ENCODE measurements at places on chromosomes 6 and 20.

- peak; percentile 24 for DNase-seq
Measured at GRCh38 chr6:17349427-17349826, 44.0 kb upstream of the CAP2 start.

DNA sequence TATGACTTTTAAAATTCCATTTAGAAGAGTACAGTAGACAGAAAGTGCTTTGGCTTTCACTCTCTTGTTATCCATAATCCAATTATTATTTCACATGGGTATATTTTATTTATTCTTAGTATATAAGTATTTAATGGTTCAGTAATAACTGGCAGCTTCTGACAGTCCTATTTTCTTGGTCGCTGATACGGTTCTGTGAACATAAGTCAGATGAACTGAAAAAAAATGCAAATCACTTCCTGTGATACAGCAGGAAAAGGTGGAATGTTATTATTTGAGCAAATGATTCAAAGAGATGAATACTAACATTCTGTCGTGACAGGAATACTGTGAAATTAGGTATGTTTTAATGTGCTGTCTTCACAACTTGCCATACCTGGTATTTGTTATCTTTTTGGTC is 132.3 kb downstream of the ARHGAP18 start:
- no peak for DNase-seq

- DNase-seq, result no peak
Measured at GRCh38 chr20:64244870-64245603, 10.5 kb upstream of the PCMTD2 start.

DNA sequence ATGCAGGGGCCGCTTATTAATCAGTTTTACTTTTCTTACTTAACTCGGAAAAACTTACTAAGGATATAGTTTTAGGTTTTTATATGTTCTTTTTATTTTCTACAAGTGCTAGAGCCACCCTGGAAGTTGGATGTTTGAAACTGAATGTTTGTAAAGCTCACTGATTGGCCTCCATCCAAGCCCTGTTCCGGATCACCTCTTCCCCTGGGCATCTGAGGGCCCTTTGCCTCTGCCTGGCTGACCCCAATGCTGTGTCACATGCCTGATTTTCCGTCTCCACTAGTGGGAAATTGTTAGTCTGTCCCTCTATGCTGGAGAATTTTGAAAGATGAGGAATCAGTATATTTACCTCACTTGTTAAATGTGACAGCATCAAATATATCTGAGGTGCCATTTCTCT is 79.3 kb downstream of the SLC35F1 start:
- DNase-seq, result no peak

DNA sequence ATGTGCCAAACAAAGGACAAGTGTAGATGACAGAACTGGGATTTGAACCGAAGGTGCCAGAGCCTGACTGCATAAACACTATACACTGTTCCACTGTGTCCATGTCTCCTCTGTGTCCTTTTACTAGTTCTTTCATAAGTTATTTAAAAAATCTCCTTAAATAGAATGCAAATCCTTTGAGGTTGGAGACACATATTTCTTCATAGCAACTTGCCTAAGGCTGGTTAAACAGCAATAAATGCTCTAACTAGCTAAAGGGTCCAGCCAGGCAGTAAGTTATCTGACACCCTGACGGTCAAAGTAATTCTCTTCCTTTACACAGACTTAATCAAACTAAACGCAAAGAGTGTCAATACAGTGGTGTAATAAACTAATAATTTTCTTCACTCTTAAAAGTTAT is 76.2 kb upstream of the TRAF3IP2 start:
- no peak for DNase-seq

DNA sequence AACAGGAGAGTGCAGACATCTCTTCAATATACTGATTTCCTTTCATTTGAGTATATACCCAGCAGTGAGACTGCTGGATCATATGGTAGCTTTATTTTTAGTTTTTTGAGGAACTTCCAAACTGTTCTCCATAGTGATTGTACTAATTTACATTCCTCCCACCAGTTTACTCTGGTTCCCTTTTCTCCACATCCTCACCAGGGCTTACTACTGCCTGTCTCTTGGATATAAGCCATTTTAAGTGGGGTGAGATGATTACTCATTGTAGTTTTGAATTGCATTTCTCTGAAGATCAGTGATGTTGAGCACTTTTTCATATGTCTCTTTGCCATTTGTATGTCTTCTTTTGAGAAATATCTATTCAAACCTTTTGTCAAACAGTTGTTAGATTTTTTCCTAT is 64.9 kb upstream of the HMGCLL1 start:
- peak; percentile 21 for DNase-seq

GRCh38 chr6:3159805-3160781 is 2.7 kb upstream of the TUBB2A start:
- peak; percentile 34 for DNase-seq

DNA sequence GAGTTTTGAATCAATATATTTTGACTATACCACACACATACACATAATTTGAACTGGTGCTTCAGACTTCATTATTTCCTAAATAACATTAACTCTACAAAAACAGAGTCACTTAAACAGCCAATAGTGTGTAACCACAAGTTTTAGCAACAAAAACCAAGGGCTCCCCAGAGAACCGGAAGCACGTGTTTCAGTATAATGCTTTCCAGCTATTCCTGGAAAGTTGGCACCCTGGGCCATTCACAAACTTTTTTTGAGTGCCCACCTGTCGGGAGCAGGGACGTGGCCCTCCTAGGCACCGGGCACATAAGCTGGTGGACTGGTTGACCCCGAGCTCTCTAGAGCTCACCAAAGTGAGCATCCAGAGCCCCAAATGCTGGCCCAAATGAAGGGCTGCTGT is 1.9 kb upstream of the SLC35D3 start:
- no peak for DNase-seq

DNA sequence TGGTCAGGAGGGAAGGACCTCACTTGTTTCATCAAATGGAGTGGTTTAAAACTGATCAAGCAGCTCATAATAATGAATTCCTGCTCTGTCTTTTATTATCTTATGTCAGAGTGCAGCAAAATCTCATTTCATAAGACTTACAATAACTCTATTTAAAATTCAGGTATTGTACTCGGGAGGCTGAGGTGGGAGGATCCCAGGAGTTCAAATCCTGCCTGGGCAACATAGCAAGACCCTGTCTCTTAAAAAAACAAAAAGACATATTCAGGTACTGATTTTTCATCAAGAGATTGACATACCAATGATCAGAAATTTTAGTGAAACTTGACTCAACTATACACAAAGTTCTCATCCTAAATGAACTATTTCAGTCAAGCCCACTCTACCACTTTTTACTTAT is 5.6 kb upstream of the DYNLRB1 start:
- DNase-seq, result no peak

- no peak for DNase-seq
Measured at GRCh38 chr6:159682295-159682694, 10.7 kb downstream of the SOD2 start.

DNA sequence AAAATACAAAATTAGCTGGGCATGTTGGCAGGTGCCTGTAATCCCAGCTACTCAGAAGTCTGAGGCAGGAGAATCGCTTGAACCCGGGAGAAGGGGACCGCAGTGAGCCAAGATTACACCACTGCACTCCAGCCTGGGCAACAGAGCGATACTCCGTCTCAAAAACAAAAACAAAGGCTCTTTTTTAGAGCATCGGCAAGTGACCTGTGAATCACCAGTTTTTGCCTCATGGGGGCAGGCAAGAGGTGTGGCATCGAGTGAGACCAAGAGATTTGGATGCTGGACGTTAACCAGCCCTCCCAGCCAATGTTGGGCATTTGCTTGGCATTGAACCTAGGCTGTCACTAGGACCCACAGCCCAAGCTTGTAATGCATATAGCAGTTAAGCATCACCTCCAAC is 14.6 kb upstream of the CDK5RAP1 start:
- DNase-seq, result peak; percentile 18

DNA sequence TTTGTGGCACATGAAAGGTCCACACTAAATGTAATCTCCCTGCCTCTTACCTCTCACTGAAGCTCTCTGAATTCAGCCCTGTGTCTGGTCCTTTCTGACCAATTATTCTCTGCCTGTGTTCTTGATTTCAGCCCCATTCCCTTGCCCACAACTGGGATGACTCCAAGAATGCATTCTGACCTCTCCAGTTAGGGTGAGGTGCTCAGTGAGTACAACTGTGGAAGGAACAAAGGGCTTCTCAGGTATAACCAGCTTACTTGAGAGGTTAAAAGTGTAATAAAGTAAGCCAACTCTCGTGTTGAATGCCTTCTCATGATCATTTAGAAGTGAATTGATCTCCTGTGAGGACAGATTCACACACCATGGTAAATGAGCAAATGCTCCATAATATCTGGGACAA is 88.1 kb downstream of the GCLC start:
- no peak for DNase-seq

DNA sequence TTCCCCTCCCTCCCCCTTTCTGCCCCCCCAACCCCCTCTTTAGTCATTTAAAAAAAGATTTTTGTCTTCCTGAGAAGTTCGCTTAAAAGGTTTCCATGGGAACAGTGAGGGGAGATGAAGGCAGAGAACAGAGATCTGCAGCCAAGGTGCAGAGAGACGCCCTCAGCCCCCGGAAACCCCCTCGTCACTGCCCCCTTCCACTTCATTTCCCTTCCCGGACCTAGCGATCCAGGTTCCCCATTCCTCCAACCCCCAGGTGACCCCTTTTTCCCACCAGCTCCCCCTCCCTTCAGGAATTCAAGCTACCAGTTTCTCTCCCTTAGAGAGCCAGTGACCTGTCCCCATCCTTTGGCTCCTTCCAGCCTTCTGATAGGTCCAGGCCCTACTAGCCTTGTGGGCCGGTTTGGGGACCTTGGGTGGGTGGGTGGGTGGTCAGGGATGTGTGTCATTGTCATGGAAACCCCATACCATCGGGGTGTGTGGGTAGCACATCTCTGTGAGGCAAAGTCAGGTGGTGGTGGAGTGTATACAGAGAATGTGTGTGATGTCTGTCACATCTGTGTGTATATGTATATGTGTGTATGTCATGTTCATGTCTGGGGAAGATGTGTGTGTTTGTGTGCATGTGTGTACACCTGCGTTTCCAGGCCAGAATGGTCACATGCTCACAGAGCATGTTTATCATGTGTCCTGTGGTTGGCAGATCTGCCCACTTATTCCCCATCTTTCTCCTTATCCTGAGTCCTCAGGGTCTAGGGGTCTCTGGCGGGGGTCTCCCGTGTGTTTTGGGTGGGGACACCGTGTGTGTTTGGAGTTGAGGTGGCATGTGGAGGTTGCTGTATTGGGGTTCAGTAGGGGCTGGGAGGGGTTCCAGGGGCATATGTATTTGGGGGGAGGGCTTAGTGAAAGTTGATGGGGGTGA is 7.0 kb downstream of the SYNGAP1 start:
- no peak for DNase-seq

DNA sequence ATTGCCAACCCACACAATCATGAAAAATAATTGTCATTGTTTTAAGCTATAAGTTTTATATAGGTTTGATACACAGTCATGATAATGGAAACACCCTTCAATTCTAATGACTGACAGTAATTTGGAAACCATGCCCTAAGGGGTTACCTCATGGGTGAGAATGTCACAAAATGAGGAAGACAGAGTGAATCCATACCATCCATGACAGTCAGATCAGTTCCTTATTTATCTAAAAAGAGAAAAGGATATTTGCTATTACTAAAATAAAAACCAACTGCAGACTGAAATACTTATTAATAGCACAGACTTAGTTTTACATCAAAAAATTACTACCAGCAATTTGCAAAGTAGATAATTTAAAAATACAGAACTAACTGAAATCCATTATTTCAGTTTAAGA is 437.8 kb downstream of the UTRN start:
- DNase-seq, result no peak

DNA sequence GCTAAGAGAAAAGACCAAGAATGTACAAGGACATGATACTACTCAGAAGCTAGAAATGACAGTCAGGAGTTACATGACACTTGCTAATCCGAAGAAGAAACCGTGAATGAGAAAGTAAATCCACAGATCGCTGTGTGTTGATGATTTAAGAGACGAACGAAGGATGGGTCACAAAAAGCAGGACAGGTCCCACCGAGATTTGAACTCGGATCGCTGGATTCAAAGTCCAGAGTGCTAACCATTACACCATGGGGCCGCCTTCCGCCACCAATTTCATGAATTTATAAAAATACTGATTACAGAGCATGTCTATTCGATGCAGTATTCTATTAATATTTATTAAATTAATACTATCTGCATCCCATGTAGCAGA is 54.0 kb upstream of the BTN3A2 start:
- peak; percentile 84 for DNase-seq

- no peak for DNase-seq
Measured at GRCh38 chr6:104589940-104590339, 269.8 kb downstream of the HACE1 start.

DNA sequence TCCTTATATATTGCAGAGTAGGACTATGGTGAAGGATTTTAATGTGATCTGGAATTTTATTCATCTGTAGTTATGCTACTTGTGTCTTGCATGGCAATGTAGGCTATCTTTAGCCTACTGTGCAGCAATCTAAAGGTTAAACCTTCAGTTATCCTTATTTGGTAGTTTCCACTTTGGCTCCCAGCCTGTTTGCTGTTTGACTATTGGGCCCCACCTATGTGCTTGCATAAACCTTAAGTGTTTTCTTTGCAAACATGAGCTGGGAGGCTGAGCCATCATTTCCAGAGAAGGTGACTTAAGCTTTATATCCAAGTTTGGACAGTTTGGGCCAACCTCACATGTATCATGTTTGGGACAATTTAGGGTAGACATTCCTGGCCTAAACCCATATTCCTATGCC is 537.5 kb downstream of the BTBD3 start:
- no peak for DNase-seq

- no peak for DNase-seq
Measured at GRCh38 chr6:127015858-127016257, 102.6 kb upstream of the RSPO3 start.

DNA sequence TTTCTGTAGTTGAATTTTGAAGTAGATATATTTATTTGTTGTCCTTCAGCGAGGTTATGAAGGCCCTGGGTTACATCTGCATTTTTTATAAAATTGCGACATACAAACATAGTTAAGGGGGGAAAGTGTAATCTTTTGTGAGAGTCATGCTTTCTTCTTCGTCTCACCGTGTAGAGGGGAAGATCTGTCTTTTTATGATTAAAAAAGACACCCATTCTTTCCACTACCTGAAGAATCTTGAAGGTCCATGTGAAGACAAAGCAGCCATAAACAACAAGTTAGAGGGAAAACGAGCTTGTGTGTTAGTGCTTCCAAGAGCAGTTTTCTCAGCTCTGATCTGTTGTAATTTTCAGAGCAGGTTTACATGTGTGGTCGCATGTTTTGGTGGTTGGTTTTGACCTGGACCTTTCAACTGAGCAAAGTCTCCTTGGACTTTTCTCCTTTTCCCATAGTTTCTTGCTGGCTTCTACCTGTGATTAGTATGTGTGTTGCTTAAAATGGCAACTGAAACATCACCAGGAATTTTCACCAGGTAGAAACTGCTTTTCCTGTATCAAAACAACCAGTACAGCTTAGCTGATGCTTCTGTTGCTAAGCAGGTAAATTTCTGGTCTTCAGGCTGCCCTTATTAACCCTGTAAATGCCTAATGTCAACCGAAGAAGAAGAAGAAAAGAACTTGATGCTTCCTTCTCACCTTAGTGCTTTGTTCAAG is 37.3 kb downstream of the RREB1 start:
- DNase-seq, result no peak

DNA sequence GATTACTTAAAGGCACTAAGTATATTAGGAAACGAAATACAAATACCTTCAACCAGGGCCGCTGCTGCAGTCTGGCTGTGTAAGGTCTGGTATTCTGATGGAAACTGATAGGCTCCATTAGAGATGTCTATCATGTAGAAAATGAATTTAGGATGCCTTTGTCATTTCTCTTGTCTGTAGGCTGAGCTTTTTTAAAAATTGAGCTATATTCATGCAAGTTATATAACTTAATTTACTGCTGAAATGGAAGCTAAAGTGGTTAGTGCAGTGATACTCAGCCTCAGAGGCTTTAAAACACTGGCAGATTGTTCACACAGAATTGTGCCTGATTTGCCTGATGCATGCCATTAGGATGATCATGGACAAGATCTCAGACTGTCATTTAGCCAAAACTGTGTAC is 286.2 kb upstream of the QKI start:
- DNase-seq, result no peak

All from HT1080 (cell line).